ENCODE measurements at places on chromosomes 3 and 15. TPM values are rescaled to one million over a fixed set of nuclear protein-coding genes. Genes with fewer than 3 reads are reported as not detected.
A peak's percentile ranks its signal among the peaks of the same experiment; 100 is the strongest.

DNA sequence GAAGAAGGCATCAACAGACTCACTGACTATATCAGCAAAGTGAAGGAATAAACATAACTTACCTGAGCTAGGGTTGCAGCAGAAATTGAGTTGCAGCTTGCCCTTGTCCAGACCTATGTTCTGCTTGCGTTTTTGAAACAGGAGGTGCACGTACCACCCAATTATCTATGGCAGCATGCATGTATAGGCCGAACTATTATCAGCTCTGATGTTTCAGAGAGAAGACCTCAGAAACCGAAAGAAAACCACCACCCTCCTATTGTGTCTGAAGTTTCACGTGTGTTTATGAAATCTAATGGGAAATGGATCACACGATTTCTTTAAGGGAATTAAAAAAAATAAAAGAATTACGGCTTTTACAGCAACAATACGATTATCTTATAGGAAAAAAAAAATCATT is 17.8 kb downstream of the LMOD3 start:
- no peak for DNase-seq

- peak; percentile 8 for DNase-seq
Measured at GRCh38 chr3:17023006-17023664, 138.4 kb downstream of the PLCL2 start.

- no peak for DNase-seq
Measured at GRCh38 chr3:159654183-159655134, 334.2 kb upstream of the IL12A start.

- peak; percentile 49 for DNase-seq
Measured at GRCh38 chr3:150421799-150422548, 13.9 kb downstream of the TSC22D2 start.

GRCh38 chr3:172869368-172869771 is 118.8 kb downstream of the ECT2 start:
- DNase-seq: peak; percentile 48

DNA sequence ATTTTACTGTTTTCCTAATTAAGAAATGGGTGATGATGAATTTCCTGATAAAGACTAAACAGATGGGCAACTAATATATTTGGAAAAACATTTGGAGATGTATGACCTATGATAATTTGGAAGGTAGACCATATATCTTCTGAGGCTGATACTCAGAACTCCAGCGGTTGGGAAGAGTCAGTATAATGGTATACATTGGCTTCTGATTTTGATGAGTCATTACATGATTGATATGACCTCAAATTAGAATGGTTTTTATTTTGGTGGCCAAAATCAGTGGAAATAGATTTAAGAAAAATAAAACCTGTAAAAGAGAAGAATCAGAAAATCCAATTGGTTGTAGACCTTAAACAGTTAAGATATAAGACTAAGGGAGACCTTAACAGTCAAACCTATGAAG is 496.4 kb upstream of the ALCAM start:
- DNase-seq: no peak

DNA sequence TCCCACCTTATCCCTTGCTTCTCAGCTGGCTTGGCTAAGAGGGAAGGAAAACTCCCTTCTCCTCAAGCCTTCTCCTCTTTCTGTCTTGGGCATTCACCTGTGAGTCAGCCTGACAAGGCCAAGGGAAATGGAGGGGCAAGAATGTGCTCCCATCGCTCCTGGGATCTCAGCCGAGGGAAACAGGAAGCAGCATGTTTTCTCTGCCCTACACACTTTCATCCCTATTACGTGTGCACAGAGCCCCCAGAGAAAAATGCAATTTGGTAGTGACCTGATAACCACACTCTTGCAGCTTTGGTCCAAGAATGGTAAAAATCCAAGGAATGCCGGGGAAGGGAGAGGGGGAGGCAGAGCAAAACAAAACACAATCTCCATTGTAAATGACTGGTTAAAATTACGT is 32.9 kb upstream of the MTMR10 start:
- DNase-seq: peak; percentile 91

- peak; percentile 81 for DNase-seq
Measured at GRCh38 chr15:70437882-70438451, 325.4 kb downstream of the UACA start.

- no peak for DNase-seq
Measured at GRCh38 chr15:52803467-52804306, 13.6 kb upstream of the ONECUT1 start.

DNA sequence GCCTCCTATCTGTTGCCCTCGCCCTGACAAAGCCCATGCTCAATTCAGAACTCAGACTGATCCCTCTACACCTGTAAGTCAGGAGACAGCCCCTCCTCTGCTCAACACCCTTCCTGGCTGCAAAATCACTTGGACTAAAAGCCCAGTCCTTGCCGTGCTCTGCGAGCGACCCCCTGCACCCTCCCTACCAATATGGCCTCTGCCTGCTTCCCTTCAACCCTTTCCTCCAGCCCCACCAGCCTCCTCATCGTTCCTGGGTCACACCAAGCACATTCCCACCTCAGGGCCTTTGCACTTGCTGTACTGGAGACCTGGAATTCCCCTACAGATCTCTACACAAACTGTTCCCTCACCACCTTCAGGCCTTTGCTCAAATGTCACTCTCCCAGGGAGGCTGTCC is 5.2 kb upstream of the SSUH2 start:
- DNase-seq: no peak

GRCh38 chr15:100332231-100332630 is 9.5 kb downstream of the ADAMTS17 start:
- DNase-seq: no peak

- DNase-seq: peak; percentile 58
Measured at GRCh38 chr15:91049378-91050127, 27.2 kb upstream of the VPS33B start.

- DNase-seq: no peak
Measured at GRCh38 chr3:12922306-12922705, 80.9 kb upstream of the RPL32 start.

DNA sequence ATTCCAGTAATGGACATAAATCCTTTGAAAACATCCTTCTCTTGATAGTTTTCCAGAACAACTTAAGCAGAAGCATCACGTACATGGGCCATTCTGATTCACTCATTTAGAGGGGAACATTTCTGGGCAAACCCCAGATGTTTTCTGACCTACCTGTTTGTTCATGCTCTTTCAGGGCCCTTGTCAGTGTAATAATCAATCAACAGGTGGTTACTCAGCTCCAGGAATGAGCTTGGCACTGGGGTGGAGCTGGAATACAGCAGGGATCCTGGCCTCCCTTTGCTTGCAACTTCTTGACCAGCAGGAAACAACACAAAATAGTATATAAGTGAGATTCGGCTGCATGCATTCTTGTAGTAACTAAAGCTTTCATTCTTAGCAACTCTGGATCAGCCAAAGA is 9.2 kb upstream of the UBE2E1 start:
- DNase-seq: peak; percentile 30

DNA sequence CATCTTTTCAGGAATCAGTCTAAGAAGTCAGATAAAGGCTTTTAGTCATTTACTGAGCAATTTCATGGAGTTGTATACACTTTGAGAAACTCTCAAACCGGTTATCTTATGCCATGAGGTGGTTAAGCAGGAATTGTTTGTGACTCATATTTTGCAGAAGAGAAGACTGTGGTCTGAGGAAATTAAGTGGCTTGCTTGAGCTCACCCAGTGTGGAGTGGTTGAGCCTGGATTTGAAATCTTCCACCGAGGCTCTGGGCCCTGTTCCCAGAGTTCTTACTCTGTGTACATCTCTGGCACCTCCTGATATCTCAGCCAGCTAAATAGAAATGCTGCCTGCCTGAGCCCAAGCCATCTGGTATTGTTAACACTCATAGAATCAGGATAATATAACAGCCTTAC is 37.8 kb upstream of the BCL6 start:
- peak; percentile 92 for DNase-seq

GRCh38 chr15:84816694-84817465 is at the start of gene ALPK3:
ALPK3 (plus strand) TSS chr15:84817356; CDS start chr15:84817453, 97 bp downstream.
- DNase-seq: no peak

DNA sequence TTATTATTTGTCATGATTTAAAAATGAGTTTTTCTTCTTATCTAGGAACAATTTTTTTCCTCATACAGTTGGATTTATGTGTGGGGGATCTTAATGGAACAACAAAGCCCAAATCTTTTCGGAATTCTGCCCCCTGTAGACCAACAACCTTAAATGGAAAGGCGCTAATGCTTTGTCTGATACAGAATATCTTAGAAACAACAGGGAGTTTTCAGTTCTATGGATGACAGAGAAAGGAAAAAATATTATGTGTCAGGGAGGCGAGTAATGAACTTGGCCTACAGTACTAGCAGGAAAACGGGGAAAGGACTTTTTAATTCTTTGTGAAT is 592 bp downstream of the MOBP start:
- DNase-seq: no peak

DNA sequence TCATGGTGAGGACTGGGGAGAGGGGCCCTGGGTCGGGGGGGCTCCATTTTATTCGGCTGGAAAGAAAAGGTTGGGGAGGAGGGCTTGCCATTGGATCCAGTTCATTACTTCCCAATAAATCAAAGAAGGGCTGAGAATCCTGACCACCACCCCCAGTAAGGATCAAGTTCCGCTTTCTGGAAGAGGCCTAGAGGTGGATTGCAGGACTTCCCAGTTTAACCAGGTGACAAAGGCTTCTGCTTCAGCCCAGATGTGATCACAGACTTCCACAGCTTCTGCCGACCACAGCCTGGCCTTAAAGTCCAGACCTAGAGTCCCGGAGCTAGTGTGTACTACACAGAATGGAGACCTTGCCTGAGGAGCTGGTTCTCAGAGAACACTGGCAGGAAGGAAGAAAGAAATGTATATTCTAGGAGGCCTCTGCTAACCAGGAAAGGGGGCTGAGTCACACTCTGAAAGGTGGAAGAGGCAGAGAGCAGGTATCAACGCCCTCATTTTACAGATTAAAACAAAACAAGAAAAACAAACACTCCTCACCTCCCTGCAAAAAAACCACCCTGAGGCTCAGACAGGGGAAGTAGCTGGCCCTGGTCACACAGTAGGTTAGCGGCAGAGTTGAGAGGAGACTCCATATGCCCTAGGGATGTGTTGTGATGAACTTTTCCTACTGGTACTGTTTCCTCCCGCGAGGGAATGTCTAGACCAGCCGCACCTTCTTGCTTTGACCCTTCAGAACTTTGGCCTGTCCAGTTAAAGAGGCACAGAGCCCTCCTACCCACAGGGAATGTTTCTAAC is 1.1 kb upstream of the CEMIP start:
- DNase-seq: peak; percentile 59

DNA sequence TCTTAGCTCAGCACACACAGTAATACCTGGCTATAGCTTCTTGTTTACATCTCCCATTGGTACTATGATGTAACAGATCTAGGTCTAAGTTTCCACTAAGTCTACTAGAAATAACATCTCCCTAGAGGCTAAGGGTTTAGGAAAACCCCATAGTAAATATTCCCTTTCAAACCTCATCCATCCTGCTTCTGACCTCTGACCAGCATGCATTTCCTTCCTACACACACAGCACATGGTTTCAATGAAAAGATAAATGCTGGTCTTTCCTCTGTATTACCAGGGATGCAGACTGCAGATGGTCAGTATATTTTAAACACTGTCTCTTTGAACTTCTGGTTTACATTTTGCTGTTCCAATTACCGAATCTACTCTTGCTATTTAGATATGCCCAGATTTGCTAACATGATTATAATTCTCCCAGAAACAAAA is 96.6 kb downstream of the EFL1 start:
- no peak for DNase-seq

DNA sequence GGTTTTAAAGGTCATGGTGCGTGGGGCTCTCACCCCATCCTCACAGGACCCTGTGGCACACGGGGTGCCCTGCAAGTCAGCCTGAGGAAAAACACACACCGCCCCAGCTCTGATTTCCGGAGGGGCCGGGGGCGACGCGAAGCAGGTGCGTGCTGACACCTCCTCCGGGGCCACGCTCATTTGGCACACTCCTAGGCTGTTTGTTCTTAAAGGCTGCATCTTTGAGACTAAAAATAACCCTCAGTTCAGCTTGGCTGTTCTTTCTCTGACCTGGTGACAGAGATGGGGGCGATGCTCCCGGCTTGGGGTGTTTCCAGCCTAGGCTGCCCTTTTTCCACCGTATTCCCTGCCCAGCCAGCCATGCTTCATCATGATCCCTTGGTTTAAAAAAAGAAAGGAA is 141.5 kb upstream of the TPM1 start:
- no peak for DNase-seq

- no peak for DNase-seq
Measured at GRCh38 chr15:87549860-87550259, 706.7 kb downstream of the NTRK3 start.

DNA sequence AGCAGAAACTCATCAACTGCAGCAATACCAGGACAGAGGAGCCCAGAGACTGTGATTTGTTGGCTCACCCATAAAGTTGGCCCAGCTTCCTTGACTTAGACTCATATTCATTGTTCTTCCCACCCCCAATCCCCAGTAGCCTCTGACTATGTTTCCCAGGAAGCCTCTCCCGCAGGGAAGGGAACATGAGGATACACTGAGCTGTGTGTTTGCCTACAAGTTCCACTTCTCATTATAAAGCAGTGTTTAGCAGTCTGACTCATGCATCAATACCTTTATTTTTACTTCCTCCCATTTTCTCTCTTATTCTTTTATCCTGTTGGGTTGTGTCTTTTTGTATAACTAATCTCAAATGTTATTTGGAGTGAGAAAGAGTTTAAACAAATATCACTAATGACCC is 111.6 kb upstream of the PHLDB2 start:
- peak; percentile 92 for DNase-seq

- no peak for DNase-seq
Measured at GRCh38 chr3:110506890-110507289, 564.7 kb upstream of the NECTIN3 start.

DNA sequence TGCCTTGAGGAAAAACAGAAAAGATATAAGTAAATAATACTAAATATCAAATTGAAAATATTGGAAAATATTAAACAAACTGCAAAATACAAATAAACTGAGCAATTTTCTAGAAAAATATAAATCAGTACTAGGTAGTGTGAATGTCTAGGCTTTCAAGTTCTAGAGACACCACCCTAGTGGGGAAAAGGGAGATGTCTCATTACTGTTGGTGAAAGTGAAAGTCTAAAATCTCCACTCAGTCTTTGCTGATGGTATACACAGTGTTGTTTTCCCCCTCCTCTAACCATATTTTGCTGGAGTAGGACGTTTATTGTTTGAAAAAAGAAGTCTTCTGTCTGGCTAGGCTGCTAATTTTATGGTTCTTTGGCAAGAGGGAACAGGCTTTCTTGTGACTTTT is 1368.9 kb downstream of the OTOL1 start:
- no peak for DNase-seq

- DNase-seq: no peak
Measured at GRCh38 chr15:60682115-60682514, 203.2 kb upstream of the ICE2 start.

- no peak for DNase-seq
Measured at GRCh38 chr3:119236756-119237155, 3.9 kb downstream of the B4GALT4 start.

- DNase-seq: peak; percentile 42
Measured at GRCh38 chr3:152444029-152444641, 175.4 kb downstream of the MBNL1 start.

Gene SEMA3B
- total RNA-seq: 23.9 TPM

Gene AGTR1
- total RNA-seq: not detected

Gene C15orf39
- total RNA-seq: 22.8 TPM

Gene LRRC31
- not detected for total RNA-seq

Gene CLRN1
- total RNA-seq: not detected

Gene DAZL
- not detected for total RNA-seq

Gene SQOR
- total RNA-seq: 65.7 TPM

Gene GMPS
- 34.2 TPM for total RNA-seq

Gene NEK4
- total RNA-seq: 23.0 TPM

Gene CRYGS
- 1.5 TPM for total RNA-seq

Gene PTPN9
- 40.1 TPM for total RNA-seq
